ENCODE measurements at places on chromosomes 13 and 19.
A peak's percentile ranks its signal among the peaks of the same experiment; 100 is the strongest.

GRCh38 chr19:45475537-45476291 lies 7.9 kb downstream of the FOSB start:
- DNase-seq: no peak

- DNase-seq: no peak
Measured at GRCh38 chr13:99967498-99967868, 4.1 kb downstream of the ZIC5 start.

- DNase-seq: no peak
Measured at GRCh38 chr13:71380191-71380590, 486.8 kb downstream of the DACH1 start.

- no peak for DNase-seq
Measured at GRCh38 chr19:4054441-4055208, 12.1 kb downstream of the ZBTB7A start.

- DNase-seq: no peak
Measured at GRCh38 chr19:35328851-35329285, at the start of gene CD22. CD22 (plus strand) TSS chr19:35329187; CDS start chr19:35332041, 2,854 bp downstream.

- DNase-seq: no peak
Measured at GRCh38 chr19:30621326-30621920, 249.2 kb downstream of the ZNF536 start.

DNA sequence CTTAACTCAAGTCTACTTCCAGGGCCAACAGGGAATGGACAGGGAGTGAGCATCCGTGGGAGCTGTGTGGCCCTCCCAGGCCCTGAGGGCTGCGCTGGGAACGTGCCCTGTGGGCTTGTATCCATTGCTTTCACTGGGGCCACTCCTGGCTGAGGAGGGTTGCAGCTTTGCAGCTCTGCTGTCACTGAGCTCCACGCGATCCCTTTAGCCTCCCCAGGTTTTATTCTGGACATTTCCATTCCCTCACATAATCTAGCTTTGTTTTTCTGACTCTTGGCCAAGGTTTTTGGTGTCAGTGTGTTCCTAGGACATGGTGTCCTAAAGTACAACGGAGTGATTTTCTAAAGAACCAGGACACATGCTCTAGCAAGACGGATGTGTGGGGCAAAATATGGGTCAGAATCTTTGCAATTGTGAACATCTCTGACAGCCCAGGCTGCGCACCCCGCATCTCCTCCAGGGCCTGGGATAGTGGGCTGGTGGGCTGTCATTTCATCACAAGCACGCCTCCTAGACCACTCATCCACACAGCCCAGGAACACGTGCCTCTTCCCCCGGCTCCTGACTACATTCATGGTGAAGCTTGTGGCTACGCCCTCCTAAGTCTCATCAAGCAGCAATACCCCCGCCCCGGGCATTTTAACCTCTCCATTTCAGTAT lies 28.0 kb downstream of the GGACT start:
- DNase-seq: no peak

DNA sequence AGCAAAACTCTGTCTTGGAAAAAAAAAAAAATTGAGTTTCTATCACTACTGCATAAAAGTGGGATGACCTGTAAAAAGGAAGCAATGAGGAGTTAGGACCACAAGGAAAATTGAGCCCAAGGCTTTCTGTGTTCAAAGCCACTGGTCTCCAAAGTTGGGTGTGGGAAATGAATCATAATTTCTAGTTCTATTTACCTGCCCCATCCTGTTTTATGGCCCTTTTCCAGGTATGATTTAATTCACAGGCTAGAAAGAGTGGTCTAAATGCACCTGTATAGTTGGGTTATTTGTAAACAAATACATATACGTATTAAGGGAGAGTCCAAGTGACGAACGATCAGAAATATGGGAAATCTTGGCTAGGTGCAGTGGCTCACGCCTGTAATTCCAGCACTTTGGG lies 5.9 kb upstream of the DCAF15 start:
- DNase-seq: no peak

DNA sequence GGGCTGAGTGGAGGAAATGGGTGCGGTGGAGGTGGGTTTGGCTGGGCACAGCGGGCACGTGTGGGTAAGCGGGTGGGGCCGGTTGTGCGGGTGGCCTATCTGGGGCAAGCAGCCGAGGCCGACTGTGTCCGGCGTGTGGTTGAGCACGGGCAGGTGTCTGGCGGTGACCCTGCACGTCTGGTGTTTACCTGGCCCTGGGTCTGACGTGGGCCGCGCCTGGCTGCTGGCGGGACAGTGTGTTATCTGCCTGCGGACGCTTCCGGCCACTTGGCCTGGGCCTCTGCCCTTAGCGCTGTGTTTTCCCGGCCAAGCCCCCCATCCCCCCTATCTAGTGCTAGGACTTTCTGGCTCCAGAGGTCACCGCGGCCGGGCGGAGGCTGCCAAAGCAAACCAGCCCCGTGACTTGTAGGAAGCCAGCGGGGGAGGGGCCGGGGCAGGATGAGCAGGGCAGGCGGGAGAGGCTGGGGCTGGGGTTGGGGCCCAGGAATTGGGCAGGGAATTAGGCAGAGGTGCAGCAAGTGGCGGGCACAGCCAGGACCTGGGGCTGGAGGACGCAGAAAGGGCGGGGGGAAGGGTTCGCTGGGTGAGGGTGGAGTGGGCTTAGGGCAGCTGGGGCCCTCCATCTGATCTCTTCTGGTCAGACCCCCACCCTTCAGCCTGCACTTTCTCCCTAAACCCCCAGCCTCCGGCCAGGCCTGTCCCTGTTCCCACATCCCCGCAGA lies 534 bp upstream of the HPN start:
- DNase-seq: peak; percentile 9

DNA sequence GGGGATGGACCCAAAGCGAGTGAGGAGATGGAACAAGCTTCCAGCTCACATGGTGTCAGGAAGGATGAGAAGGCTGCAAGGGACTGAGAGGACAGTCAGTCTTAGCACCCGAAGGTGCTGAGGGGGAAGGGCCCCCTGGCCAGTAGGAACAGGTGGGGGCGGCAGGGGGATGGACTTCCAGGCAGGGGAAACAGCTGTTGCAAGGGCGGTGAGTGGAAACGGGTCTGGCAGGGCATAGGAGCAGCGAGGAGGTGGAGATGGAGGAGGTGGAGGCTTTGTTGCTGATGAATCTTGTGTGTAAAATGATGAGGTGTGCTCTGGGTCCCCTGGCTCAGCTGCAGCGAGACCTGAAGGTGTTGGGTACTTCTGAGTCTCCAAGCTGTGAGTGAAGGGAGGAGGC lies 1.2 kb downstream of the MAP1S start:
- DNase-seq: no peak

DNA sequence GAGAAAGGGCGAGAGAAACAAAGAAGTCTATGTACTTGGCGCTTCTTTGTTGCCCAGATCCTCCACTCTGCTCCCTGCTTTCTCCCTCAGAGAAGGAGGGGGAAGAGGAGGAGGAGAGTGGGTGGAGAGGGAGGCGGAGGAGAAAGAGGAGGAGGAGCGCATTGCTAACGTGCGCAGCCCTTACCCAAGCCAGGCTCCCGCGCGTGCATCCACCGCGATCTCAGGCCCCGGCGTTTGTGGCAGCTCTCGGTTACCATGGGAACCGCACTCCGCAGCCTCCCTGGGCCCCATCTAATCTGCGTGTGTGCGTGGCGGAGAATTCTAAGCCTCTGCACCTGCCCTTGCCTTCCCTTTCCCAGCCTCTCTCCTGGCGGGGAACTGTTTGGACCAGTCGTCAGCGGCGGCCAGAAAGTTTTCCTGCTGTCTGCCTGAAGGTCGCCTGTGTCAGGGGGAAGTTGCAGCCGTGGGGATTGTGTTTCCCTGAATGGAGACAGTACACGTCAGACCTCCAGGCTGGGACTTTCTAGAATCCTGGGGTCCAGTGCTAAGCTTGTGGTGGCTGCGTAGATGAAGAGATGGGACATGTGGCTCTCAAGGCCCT lies at the start of gene ERICH6B:
Gene ERICH6B (minus strand): TSS at position 239 of the 601 bp plus-strand sequence. CDS start 18,734 bp downstream, outside the sequence.
- no peak for DNase-seq

GRCh38 chr19:45641274-45642105 lies 2.3 kb upstream of the EML2 start:
- no peak for DNase-seq

DNA sequence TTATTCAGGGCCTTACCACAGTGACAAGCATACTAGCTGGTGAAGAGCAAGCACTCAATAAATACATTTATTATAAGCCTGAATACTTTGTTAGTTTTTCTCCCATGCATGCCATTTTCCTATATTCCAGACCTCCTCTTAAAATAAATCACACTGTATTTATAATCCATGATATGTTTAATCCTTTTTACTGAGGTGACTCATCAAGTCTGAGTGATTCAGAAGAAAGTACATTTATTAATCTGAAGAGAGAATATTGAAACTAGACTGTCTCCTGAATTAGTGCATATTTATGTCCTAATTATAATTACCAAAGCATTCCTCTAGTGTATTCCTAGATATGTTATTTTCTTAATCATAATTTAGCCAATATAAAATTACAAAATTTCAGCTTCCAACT lies 323.3 kb downstream of the NALCN start:
- DNase-seq: no peak

GRCh38 chr13:33494596-33495204 lies 209.1 kb upstream of the STARD13 start:
- DNase-seq: no peak

GRCh38 chr13:108609353-108609752 lies 20.1 kb upstream of the MYO16 start:
- DNase-seq: no peak

DNA sequence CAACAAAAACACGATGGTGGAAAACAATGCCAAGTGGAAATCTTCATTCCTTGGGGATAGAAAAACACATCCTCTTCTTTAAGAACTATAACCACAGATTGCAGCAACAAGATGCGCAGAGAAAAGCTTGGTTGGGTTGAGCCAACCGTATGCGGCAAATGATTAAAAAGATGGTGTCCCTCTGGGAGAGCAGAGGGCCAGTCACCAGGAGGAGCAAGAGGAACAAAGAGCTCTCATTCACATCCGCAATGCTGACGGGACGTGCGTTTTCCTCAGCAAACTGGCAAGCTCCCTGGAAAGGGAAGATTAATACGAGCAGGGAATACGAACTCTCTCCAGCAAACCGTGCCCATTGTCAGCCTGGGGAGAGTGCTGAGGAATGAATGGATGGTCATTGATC lies 141.6 kb downstream of the KATNAL1 start:
- no peak for DNase-seq

DNA sequence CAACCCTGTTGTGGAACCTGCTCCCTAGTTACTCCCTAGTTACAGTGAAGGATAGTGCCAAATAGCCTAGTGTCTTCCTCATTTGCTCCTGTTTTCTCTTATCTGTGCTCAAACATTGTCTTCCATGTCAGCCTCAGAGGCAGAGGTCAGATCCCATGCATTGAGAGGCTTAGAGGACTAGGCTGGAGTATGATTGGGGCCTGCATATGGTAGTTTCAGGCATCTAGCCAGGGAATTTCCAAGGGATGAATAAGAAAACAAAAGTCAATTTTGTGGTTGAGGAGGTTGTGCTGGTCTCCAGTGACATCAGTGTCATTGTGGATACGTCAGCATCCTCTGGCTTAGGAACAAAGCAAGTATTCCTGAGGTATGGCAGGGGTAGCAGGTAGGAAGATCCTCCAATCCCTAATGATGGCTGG lies 9.4 kb downstream of the ZNF546 start:
- no peak for DNase-seq

- DNase-seq: no peak
Measured at GRCh38 chr13:40676007-40676406, 9.6 kb upstream of the FOXO1 start.

DNA sequence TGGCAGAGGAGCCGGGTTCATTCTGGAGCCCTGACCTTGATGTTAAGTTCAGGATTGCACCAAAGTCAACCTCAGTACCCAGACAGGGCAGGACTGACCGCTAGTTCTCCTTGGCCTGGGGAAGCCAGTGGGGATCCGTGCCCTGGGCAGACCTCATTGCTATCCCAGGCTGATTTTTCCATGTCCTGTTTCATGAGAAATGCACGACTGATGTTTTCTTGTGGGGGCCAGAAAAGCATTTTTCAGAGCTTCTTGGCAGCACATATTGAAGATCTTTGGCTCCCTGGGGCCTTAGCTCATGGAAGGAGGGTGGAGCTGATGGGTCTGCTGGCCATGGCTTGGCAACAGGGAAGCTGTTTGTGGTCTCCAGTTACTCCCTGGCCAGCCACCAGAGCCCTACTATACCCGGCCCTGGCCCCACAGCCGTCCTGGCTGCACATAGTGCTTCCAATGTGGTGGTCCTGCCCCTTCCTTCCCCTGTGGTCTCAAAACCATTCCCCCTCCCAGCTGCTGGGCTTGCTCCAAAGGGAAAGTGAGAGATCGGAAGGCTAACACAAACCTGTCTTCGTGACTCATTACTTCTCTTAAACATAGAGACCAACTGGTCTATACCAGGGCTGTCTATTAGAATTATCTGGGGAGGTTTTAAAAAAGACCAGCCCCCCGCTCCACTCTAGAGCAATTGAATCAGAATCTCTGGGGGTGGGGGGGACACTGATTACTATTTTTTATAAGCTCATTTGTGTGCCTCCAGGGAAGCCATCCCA lies 11.2 kb downstream of the IL17D start:
- DNase-seq: no peak

DNA sequence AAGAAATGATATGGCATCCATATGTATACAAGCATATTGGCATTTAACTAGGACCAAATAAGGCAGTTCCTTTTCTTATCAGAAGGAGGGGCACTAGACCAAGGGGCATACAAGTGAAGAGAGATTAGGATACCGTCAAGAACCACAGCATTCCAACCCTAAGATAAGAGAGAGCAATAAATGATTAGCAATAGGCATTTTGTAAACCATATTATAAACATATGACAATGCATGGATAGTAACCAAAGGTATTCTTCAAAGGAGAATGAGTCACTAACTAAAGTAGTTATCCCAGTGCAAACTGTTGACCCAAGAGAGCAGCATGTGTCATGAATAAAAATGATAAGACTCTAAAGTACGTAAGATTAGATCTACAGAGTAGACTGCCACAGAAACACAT lies 500.9 kb upstream of the HTR2A start:
- DNase-seq: no peak

GRCh38 chr19:22144394-22144793 lies 52.4 kb downstream of the ZNF676 start:
- no peak for DNase-seq

DNA sequence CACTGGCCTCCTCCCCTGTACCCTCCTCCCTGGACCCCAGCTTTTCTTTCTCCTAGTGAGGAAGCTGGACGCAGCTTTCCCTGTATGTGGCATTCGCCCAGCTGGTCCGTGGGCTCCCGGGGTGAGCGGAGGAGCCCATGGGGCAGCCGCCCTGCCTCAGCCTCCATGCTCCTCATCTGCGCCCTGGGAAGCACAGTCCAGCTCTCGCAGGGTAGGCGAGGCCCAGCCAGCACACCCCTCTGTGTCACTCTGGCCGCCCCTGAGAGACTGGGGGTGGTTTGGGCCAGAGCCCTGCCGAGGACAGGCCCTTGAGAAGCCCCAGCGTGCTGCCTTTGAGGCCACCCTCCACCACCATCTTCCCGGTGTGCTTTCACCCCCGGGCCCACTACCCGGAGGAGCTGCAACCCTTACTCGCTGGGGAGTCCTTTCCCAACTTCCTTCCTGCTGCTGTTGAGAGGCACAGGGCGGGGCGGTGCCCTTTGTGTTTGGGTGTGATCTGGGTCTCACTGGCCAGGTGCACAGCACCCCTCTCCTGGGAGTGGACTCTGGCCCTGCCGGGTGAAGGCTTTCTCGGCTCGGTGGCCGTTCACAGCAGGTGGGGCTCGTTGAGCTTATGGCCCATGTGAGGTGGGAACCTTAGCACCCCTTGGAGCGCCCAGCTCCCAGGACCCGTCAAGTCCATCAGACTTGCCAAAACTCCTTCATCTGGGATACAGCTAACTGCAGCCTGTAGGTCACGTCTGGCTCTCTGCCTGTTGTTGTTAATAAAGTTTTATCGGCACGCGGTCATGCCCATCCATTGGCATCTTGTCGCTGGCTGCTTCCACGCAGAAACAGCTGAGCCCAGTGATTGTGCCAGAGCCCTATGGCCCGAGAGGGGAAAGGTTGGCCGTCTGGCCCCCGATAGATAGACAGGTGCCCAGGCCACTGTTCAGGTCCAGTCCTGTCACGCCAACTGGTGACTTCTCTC lies 3.2 kb downstream of the NCLN start:
- no peak for DNase-seq
